Pons (tissue), 1 donor: ENCODE measurements at places on chromosomes 6 and 20.
A peak's percentile ranks its signal among the peaks of the same experiment; 100 is the strongest.

GRCh38 chr6:46410334-46410953 lies 80.8 kb downstream of the RCAN2 start:
- DNase-seq, result peak; percentile 83

GRCh38 chr20:34634392-34634791 lies 42.5 kb downstream of the PIGU start:
- DNase-seq, result no peak

- DNase-seq, result no peak
Measured at GRCh38 chr6:83702077-83702476, 6.8 kb downstream of the SNAP91 start.

- no peak for DNase-seq
Measured at GRCh38 chr6:48922837-48923236, 540.2 kb downstream of the MMUT start.

- DNase-seq, result no peak
Measured at GRCh38 chr6:137845460-137845859, 21.6 kb upstream of the TNFAIP3 start.

- no peak for DNase-seq
Measured at GRCh38 chr6:94670017-94670416, 907.3 kb upstream of the MANEA start.

DNA sequence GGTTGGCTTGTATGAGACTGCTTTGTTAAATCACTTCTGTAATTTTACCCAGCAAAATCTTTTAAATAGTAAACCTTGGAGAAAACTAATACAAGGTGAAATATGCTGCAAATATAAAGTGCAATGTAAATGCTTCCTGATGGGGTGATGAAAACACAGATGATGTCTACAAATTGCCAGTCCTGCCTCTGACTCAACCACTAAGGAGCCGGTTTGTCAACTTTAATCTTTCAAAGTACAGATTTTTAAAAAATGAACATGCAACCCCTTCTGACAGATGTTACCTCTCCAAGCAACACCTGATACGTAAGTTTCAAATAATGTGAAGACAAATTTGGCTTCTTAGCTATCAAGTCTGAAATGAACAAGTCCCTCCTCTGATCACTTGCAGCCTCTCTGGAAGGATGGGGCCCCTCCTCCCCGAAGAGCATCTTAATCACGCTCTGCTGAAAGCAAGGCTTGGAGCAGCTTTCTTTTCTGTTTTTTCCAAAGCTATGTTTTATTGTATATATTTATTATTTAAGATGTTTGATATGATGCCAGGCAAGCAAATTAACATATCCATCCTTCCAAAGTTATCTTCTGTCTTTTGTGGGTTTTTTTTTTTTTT lies 196.0 kb downstream of the MYLK4 start:
- DNase-seq, result no peak

- no peak for DNase-seq
Measured at GRCh38 chr6:169626649-169627048, 75.2 kb downstream of the WDR27 start.

DNA sequence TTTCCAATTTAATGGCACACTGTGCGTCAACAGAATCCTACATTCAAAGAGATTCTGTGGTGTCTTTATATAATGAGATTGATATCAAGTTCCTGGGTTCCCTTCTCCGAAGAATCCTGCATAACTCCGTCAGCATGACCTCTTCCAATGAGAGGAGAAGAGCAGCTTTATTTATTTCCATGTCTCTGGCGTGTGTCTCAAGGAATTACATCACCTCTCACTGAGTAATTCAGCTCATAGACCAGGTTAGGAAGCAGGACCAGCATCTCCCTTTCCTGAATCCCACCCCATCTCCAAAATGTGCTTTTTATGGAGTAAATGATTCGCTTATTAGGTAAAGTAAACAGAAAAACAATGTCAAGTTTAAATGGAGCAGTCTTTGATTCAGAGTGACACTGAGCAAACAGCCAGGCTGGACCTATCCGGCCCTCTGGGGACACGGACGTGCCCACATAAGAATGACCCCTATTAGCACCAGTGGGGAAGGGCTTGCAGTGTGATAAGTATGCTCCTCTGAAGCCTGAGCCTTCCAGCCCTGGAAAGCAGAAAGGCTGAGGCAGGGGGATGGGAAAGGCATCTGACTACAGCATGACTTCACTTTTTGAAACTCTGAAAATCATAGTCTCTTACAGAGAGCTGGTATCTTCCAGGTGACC lies 165.2 kb downstream of the CLIC5 start:
- DNase-seq, result no peak

DNA sequence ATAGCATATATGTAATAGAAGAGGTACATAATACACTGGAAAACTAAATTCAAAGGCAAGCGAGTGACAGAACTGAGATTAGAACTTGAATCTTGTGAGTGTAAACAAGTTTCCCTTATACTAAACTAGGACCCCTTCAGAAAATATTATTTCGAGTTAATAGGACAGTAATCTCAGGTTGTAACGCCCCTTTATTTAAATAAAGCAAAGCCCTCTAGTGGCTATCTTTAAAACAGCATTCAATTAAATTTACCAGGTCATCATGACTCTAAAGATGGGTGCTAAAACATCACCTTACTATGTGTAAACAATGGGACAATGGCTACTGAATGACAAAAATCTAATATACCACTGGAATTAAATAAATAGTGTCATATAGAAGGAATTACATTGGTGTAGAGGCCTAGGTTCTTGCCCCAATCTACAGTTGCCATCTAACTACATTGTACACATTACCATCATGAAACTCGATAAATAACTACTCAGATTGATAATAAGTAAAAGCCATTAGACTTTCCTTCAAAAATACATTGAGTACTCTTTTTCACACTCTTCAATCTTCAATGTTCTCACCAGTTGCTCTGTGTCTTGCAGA lies 255.4 kb upstream of the IRAK1BP1 start:
- DNase-seq, result peak; percentile 22

- no peak for DNase-seq
Measured at GRCh38 chr20:35277127-35277526, 795 bp downstream of the MMP24OS start.

DNA sequence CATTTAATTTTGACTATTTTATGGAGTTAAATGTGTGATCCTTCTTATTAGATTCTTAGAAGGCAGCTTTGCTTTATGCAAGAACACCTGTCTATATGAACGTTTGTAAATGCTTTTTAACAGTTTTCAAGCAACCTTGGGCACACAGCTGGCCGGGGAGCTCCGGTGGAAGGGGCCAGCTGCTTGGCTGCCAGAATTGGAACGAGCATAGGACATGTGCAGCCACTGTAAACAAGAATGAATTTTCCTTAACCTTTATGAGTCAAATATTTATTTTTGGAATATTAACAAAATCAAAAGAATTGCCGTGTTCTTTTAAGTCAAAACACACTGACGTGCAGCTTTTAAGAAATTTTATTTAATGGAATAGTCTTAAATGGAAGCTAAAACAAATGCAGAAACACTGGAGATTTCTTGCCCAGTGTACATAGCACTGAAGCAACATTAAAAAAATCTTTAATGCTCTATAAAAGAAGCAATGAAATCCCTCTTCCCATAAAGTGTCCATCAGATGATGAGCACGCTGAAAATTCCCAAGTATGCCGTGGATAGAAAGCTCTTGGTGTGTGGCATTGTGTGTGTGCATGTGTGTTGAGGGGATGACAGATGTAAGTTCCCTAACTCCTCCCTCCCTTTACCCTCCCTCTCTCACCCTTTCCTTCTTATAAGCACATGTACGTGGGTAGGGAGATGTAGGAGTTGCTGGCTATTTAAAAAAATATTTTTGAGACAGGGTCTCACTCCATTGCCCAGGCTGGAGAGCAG lies 208.9 kb upstream of the EXOC2 start:
- DNase-seq, result no peak

DNA sequence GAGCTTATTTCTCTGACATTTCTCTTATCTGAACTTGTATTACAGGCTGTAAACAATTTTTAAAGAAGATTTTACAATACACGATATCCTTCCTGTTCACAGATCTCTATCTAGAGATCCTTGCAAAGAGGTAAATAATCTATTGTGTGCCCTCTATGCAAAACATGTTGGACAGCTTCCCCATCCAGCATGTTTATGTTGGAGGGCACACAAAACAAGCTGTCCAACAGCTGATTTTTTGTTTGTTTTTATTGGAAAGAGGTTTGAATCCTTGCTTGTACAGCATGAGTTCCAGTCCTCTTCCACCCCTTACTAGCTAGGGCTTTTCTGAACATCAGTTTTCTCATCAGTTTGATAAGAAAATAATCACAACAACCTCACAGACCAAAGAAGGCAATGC lies 62.3 kb upstream of the SYNDIG1 start:
- no peak for DNase-seq

DNA sequence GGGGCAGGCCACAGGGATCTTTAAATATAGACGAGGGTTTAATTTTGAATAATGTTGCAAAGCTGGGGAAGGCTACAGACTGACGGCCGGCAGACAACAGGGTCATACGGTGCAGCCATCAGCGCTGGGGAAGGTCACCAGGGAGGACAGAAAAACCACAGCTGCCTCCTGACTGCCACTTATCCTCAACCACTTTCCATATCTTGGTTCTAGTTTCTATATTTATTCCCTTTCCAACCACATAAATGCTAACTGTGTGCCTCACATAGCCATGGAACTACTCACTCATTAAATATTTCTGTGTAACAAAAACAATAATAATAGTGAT lies 85.7 kb upstream of the AGPAT4 start:
- no peak for DNase-seq

DNA sequence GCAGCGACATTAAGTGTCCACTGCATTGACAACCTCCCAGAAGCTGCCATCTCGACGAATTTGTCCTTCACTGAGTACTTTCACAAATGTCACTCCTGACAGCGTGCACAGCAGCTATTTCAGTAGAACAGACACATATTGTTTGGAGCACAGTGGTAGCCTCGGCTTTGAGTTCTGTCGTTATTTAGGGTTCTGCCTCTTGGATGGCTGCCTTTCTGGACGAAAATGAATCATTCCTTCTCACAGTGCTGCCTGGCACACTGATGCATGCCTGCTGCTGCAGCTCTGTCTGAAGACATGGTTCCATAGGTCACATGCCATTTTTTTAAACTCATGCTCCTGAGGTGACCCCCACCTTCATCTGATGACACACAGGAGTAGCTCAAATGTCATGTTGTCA lies 477.0 kb downstream of the C6orf118 start:
- peak; percentile 89 for DNase-seq

DNA sequence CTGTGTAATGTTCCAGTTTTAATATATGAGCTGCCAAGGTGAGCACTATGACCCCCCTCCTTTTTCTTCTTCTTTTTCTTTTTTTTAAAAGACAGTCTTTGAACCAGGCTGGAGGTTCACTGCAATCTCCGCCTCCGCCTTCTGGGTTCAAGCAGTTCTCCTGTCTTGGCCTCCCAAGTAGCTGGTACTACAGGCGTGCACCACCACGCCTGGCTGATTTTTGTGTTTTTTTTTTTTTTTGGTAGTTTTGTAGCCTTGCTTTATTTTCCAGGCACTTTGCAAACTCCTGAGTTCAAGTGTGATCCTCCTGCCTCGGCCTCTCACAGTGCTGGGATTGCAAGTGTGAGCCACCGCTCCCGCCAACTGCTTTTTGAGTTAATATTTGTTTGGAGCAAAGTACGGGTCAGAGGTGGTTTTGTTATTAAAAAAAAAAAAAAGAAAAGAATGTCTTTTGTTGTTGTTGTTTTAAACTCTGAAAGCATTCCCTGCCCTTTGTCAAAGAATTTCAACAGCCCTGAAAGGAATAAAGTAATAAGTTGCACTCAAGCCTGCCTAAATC lies 78.6 kb downstream of the JARID2 start:
- DNase-seq, result no peak

GRCh38 chr6:85674604-85675003 lies 31.9 kb upstream of the SYNCRIP start:
- no peak for DNase-seq

DNA sequence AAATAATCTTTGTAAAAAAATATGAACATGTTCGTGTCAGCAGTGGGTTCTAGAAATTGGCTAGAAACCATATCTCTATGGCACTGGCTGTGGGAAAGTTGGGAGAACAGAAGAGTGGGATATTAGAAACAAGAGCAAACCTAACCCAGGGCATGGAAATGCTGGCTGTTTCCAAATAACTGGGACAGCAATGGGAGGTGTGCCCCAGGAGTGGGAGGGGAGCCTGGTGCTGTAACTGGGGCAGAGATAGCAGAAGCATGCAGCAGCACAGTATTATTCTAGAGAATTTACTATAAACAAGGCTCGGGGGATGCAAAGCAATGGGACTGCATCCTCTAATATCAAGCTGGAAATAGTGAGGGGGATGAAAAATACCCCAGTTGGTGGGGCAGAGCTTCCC lies 175.0 kb downstream of the KIF6 start:
- DNase-seq, result no peak

DNA sequence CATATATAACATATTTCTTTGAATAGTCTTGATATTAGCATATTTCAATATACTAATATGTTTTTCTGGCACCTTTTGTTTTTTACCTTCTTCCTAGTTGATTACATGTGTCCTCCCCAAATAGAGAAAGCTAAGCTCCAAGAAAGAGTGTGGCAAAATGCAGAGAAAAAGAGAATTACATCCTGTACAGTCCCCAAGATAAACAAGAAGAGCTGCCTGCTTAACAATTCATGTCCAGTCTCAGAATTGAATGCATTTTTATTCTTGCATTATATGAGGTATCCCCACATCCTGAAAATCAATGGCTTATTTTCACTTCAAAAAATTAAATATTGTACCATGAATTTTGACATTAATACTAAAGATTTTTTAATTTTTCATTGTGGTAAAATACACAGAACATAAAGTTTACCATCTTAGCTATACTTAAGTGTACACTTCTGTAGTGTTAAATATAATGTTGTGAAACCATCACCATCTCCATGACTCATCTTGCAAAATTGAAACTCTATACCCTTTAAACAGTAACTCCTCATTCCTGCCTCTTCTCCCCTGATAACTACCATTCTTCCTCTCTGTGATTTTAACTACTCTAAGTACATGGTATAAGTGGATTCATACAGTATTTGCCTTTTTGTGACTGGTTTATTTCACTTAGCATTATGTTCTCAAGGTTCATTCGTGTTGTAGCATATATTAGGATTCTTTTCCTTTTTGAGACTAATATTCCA lies 490.3 kb downstream of the COL12A1 start:
- no peak for DNase-seq
